ENCODE measurements at places on chromosomes 4 and X.

GRCh38 chr4:104726002-104726401 is 231.3 kb upstream of the CXXC4 start:
- DNase-seq: no peak

DNA sequence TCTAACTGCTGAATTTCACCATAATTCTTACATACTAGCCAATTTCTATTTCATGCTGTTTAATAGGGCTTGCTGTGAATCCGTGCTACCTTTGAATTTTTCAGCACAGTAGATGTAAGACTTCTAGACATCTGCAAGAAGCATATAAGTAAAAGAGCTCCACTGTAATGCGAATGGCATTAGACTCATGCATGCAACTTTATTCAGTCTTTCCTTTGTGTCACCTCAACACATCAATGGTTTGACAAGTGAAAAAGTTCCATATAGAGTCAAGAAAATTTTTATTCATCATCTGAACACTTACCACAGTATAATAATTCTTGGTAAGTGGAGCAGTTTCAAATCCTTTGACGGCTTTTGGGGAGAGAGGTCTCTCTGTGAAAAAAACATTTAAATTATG is 48.9 kb downstream of the ARHGEF6 start:
- no peak for DNase-seq

DNA sequence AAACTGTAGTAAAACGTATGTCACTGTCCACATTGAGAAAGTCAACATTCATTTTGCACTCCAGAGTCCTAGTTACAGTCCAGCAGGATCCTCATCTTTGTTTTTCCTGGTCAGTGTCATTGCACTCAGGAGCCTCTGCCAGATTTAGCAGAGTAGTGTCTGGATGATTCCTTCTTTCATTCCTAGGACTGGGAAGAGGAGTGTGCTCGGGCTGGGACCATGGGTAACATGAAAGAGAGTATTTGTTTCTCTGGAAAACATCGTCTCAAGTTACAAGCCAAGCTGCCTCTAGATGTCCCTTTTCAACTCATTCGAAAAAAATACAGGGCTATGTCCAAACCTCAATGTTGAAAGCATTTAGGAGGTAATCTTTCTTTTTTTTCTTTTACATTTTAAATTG is 69.9 kb upstream of the TNIP3 start:
- DNase-seq: no peak

DNA sequence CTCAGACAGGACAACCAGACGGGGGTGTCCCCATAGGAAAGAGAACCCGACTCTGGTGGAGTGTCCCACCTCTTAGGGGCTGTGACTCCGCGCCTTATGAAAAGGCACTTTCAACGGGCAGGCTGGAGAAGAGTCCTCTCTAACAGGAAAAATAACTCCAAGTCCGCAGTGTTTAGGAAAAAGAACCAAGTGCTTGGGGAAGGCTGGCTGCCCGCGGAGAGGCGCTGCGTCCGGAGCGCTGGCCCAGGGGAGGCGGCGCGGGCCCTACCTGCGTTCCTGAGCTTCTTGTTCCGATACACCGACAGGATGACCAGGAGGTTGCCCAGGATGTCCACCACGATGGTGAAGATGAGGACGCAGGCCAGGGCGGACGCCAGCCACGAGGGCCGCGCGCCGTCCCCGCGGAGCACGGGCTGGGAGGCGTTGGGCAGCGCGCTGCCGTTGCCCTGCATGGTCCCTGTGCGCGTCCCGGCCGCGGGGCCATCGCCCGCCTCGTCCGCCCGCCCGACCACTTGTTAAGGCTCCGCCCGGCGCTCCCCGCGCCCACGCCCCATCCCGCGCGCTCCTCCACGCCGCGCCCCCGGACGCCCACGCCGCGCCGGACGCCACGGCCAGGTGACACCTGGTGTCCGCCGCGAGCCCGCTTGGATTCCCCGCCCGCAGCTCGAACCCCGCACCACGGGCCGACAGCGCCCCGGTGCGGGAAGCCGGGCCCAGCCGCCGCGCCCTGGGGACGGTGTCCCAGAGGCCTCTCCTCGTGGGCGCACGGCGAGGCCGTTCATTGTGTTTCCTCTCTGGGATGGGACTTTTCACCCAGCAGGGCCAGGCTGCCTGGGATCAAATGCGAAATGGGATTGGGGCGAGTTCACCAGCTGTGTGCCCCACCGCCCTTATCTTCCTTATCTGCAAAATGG is at the start of gene MTNR1A:
MTNR1A (minus strand) TSS at position 654 of the 914 bp plus-strand sequence; CDS start at position 452, 202 bp downstream.
- DNase-seq: no peak

GRCh38 chrX:53084043-53084570 is 1.9 kb downstream of the TSPYL2 start:
- no peak for DNase-seq

- DNase-seq: no peak
Measured at GRCh38 chr4:60721685-60722084, 478.4 kb upstream of the ADGRL3 start.

GRCh38 chrX:145751943-145752342 is 65.7 kb upstream of the SLITRK2 start:
- DNase-seq: no peak

GRCh38 chrX:16212024-16212423 is 44.7 kb downstream of the MAGEB17 start:
- no peak for DNase-seq

GRCh38 chr4:187236209-187236890 is 512.7 kb upstream of the FAT1 start:
- no peak for DNase-seq

- no peak for DNase-seq
Measured at GRCh38 chrX:10048076-10048475, 80.9 kb downstream of the CLDN34 start.

- DNase-seq: no peak
Measured at GRCh38 chrX:108029928-108030711, 14.7 kb upstream of the VSIG1 start.

- DNase-seq: no peak
Measured at GRCh38 chr4:8643986-8644385, 51.4 kb downstream of the CPZ start.

DNA sequence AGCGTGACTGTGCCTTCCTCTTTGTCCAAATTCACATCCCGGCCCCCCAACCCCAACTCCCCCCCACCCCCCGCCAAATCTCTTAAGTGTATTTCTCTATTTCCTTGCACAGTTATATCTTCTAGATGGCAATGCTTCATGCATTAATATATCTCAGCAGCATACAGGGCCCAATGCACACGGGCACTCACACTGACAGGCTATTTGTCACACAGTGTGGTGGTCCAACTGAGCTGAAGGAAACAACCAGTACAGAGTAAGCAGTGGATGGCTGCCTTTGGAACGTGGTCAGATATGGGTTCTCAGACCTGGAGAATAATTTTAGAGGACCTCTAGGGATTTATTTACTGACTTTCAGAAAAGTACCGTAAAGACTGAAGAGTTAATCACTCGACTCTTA is 681 bp downstream of the EXOC1 start:
- no peak for DNase-seq

- no peak for DNase-seq
Measured at GRCh38 chr4:14925471-14925870, 76.8 kb upstream of the CPEB2 start.

- DNase-seq: no peak
Measured at GRCh38 chrX:137998619-137999018, 432.7 kb downstream of the ZIC3 start.

DNA sequence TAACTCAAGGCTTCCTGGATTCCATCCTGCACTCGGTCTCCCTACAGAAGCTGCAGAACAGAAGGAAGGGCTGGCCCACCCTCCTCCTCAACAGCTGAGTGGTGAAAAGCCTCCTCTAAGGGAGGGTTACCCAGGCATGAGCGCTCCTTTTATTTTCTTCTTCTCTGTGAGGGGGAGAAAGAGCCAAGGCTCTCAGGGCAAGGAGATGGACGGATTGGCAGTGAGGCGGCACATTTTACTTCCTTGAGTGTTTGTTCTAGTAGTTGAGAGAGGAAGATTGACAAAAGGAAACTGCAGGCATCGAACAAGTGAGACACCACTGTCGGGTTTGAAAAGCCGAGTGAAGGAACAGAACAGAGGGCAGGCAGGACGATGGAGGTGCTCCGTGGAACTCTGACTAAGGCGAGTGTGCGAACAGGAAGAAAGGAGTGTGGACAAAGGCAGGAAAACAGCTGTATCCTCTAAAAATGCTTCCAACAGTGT is 38.4 kb upstream of the STS start:
- DNase-seq: no peak

- DNase-seq: no peak
Measured at GRCh38 chr4:165191814-165192499, 15.4 kb upstream of the KLHL2 start.

DNA sequence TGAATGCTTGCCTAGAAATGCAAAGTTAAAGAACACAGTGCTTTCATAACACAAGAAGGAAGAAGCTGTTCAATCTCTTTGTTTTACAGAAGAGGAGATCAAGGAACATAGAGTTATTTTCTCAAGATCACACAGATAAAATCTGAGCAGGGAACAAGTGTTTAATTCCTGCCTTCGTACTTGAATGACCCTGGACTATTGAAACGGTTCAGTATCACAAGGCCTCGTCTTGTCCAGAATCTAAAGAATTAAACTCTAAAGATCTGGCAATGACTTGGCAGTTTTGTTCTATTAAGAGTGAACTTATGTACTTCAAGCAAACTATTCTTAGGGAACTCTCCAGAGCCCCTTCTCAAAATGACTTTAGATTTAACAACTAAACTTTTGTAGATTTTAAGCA is 97.7 kb downstream of the ANXA5 start:
- DNase-seq: no peak

DNA sequence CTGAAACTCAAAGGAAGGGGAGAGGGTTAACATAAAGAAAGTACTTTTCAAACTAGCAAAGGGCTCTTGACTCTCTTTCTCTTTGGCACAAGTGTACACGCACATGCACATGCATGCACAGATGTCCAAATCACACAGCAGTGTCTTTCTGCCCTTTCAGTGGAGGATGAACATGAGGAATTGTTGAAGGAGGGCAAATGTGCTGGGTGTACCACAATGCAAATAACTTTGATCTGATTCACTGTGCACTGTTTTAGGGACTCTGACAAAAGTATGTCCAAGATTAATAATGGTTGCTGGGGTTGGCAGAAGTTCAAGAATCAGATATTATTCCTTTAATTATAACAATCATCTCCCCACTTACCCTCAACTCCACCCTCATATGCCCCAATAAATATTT is 93.8 kb downstream of the GPC4 start:
- DNase-seq: no peak

GRCh38 chr4:99894998-99895397 is 771 bp upstream of the LAMTOR3 start:
- no peak for DNase-seq

DNA sequence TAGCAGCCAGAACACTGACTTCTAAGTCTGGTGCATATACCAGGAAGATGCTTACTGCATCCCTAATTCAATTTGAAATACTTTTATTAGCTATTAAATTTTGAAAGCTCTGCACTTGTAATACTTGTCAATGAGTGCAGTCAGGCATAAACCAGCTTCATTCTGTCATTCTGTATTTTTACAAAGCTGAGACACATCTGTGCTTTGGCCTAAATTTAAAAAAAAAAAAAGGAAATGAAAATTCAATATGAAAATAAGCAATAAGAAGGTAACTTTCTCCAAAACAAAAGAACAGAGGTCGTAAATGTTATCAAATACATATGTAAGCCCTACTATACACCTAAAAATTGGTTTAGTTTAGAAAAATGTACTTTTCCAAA is 7.0 kb downstream of the SMIM14 start:
- no peak for DNase-seq

DNA sequence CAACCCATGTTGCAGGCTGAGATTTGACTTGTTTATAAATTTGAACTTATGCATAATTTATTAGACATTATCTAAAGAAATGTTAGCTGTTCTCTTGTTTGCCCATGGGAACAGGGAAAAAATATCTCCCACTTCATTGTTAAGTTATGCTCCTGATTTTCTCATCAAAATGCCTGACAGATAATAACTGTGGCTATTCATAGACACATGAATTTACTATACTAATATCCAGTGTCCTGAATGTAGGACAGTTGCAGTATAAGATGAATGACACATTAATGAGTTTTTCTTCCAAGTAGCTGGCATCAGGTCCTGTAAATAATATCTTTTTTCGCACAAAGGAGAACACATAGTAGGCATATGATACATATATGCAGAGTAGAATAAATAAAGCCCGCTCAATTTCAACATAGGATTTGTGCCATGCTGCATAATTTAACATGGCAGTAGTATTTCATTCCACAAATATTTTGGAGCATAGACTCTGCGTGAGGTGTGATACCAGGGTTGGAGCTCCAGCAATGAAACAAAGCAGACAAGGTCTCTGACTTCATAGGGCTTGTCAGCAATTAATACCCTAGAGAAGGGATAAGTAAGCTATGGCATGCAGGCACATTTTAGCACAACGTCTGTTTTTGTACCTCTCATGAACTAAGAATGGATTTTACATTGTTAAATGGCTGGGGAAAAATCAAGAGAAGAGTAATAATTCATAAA is 40.4 kb upstream of the DDX53 start:
- no peak for DNase-seq

GRCh38 chr4:15148199-15148598 is 145.9 kb downstream of the CPEB2 start:
- no peak for DNase-seq

GRCh38 chrX:115023139-115023538 is 5.7 kb upstream of the IL13RA2 start:
- no peak for DNase-seq

- no peak for DNase-seq
Measured at GRCh38 chr4:106371161-106371560, 2.6 kb upstream of the GIMD1 start.

- DNase-seq: no peak
Measured at GRCh38 chrX:52608961-52609360, 45.7 kb downstream of the SSX7 start.

- DNase-seq: no peak
Measured at GRCh38 chr4:55736605-55737183, 82.9 kb upstream of the EXOC1L start.

DNA sequence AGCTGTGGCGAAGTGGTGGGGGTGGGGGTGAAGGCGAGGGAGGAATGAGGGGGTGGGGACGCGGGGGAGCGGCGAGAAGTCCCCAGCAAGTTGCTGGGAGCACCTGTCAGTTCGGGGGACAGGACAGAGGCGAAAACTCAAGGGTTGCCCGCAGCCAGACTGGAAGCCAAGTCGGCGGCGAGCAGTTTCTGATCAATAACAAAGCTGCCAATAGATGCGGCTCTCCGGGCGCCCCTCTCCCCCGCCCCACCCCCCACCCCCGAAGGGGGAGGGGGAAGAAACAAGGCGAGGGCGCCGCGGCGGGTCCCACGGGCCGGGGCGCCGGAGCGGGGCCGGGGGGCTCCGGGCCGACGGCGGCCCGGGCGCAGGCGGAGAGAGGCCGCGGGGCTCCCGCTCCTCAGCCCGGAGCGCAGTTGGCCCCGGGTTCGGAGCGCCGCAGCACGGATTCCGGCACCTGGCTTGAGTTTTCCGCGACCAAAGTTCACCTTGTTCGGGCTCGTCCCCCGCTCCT is 379 bp downstream of the PDGFC start:
- DNase-seq: no peak

DNA sequence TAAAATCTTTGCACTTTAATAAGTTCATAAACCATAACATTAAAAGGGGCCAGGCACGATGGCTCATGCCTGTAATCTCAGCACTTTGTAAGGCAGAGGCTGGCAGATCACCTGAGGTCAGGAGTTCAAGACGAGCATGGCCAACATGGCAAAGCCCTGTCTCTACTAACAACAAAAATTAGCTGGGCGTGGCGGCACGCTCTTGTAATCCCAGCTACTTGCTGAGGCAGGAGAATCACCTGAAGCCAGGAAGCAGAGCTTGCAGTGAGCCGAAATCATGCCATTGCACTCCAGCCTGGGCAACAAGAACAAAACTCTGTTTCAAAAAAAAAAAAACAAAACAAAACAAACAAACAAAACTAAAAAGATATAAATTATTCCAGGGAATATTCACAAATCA is 595.2 kb upstream of the LCORL start:
- no peak for DNase-seq

GRCh38 chr4:185500576-185500975 is 29.0 kb upstream of the CCDC110 start:
- DNase-seq: no peak
